ENCODE measurements at places on chromosomes 1 and 21.

- DNase-seq, result no peak
Observed at GRCh38 chr1:87806379-87807094, 477.9 kb downstream of the LMO4 start.

DNA sequence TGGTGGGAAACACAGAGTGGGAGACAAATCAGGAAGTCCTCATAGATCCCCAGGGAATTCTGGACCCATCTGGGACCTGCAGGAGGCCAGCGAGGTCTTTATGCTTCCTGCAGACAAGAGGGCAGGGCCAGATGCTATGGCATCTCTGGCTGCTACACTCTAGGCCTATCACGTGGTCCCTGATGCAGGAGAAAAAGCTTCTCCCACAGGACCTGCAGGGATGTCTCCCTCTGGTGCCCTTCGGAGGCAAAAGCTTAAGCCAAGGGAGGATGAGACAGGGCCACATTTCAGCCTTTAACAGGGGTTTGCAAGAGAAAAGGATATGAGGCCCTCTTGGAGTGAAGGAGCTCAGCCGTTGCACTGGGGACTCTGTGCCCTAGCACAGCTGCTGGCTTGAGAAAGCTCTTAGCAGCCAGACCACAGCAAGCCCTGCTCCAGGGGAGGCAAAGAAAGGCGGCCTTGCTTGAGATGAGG, 243.0 kb downstream of the C1orf94 start:
- DNase-seq, result no peak

GRCh38 chr1:102191723-102192122, 195.0 kb upstream of the OLFM3 start:
- no peak for DNase-seq

DNA sequence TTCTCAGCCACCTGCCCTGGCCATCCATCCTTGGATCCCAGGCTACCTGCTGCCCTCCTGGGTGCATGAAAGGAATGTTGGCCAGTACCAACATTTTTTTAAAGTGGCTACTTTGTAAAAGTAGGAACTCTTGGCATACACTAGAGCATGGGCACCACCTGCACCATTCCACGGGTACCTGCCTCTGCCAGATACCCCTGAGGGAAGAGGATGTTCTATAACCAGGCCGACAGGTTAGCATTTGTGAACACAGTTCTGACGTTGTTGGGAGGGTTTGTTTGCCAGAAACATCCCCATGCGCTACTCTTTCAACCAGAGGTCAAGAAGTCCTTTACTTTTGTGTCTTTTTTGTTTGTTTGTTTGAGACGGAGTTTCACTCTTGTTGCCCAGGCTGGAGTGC, 43.0 kb downstream of the EVA1C start:
- no peak for DNase-seq

DNA sequence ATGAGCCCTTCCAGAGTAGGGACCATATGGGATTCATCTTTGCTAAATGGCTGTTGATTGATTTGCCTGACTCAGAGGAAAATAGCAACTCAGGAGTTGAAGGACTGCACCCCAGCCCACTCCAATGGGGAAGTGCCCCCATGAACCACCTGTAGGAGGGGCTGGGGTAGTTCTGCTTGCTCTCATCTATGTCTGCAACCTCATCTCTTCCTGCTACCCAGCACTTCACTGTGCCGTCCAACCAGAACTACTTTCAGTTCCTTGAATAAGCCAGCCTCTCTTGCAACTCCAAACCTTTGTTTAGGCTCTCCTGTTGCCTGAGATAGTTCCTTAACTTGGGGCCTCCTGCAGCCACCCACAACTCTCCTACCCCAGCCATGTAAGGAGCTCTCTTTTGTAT, 26.6 kb downstream of the BEND5 start:
- DNase-seq, result no peak

GRCh38 chr1:157287462-157287861, 149.3 kb upstream of the ETV3 start:
- no peak for DNase-seq

- no peak for DNase-seq
Observed at GRCh38 chr1:3314491-3315381, 139.7 kb upstream of the ARHGEF16 start.

- no peak for DNase-seq
Observed at GRCh38 chr1:109637446-109637845, 17.8 kb downstream of the AMPD2 start.
